Inflammatory macrophage treated with lipopolysaccharide for 4 hours (primary cell): ENCODE measurements at places on chromosomes 16 and 17.

GRCh38 chr17:17033466-17033865, 8.8 kb upstream of the MPRIP start:
- DNase-seq = no peak

- no peak for DNase-seq
These were observed 52.8 kb upstream of the MYH10 start for GRCh38 chr17:8683355-8683754.

- DNase-seq = no peak
These were observed 36.9 kb downstream of the SNX20 start for GRCh38 chr16:50644245-50644644.

DNA sequence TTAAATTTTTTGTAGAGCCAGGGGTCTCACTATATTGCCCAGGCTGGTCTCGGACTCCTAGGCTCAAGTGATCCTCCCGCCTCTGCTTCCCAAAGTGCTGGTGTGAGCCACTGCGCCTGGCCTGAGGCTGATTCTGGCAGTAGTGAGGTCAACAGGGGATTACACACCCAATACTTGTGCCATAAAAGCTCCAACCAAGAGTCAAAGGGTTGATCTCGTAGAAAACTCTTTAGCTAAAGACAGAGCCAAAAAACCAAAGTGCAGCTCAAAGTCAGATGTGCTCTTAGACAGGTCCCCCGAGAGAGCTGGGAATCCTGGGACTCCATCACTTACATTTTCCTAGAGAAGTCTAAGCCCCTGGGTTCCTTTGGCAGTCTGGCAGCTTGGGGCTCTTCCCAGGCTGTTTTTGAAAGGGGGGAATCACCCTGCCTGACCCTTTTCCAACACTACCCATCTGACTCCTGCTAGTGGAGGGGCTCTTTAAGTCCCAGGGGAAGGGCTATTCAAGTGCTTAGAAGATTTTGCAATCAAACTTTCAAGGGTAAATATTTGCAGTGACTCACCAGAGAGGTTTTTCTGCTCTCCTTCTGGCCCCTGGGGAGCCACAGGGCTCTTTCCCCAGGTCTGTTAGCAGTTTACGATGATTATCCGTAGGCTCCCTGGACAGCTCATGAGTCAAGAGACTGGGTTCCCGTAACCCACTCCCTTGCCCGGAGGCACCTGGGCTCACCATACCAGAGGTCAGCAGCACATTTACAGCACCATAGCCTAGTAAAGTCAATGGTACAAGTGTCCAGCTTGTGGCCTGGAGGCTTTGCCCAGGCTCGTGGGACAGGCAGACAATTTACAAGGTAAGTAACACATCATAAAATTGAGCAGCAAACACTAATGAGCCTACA, 408.7 kb downstream of the SLC39A11 start:
- DNase-seq = no peak

GRCh38 chr16:48353565-48354163, 31.5 kb downstream of the SIAH1 start:
- peak; percentile 75 for DNase-seq

GRCh38 chr16:53870831-53871230, 166.9 kb downstream of the FTO start:
- no peak for DNase-seq

- DNase-seq = no peak
These were observed 312.7 kb upstream of the KCNJ16 start for GRCh38 chr17:69762359-69762758.

- no peak for DNase-seq
These were observed 2.2 kb upstream of the ZNF23 start for GRCh38 chr16:71464231-71464630.

- DNase-seq = peak; percentile 67
These were observed 166.3 kb downstream of the MSI2 start for GRCh38 chr17:57422574-57423164.

DNA sequence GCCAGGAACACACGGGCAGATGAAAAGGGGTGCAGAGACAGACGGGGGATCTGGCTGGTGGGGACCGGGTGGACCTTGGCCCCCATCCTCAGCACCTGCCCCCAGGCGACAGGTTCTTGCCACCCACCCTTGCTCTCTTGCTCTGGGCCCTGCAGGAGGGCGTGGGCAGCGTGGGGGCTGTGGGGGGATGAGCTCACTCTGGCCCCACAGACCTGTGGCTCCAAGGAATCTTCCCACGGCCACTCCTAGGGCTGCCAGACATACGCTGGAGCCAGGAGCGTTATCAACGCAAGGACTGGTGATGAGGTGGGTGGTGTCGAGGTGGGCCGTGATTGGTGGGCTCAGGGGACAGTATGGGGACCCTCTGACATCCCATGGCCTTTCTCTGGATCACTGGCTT, 6.3 kb downstream of the CTRB1 start:
- DNase-seq = no peak

DNA sequence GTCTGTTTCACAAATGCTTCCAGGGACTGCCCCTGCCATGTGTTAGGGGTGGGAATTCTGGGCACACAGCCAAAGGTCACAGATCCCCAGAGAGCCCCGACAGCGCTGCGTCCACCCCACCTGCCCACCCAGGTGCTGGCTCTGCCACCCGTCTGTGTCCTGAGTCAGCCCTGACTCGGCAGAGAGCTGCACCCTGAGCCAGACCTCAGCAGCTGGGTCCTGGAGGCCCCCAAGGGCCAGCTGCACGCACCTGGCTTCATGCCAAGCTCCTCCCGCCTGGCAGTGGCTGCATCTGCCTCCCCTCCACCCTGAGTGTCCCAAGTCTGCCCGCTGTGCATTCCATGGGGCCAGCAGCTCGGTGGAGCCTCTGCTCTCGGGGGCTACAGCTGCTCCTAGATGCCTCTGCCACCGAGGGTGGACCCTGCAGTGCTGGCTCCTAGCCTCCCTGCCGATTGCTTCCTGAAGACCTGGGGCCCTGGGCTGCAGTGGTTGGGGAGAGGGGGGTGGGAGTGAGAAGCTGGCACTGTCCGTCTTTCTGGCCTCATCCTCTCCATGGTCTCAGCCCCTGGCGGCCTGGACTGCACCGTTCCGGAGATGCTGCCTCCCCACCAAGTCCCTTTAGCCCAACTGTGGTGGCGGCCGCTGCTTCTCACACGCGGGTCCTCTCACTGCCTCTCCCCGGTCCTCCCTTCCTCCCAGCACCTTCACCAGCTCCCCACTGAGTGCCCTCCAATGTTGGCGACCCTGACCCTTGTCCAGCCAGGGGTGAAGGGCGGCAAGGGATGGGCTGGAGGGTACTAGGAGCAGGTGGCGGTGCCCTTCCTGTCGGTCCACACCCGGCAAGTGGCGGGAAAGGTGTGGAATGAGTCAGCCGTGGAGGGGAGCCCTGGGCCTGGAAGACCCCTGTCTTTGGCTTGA, 3.0 kb downstream of the SECTM1 start:
- no peak for DNase-seq

DNA sequence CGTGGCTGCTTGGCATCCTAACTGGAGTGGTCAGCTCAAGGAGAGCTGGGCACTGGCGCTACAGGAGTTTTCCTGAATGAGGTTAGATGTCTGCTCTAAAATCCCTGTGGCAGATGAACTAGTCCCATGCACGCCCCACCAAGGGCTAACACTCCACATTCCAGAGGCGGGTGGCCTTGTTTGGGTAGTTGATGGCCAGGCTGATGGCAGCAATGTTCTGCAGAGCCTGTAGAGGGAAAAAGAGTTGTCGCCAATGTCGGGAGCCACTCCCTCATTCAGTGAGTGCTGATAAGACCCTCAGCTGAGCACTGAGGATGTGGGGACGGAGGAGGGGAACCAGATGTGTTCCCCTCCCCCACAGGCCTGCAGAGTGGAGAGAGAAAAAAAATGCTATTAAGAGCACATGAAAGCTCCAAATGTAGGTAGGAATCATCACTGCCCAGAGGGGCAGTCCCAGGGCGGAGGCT, 42.5 kb upstream of the ATP2A3 start:
- no peak for DNase-seq

- DNase-seq = no peak
These were observed 28.4 kb downstream of the CDH13 start for GRCh38 chr16:82655072-82655714.

- peak; percentile 66 for DNase-seq
These were observed 1.3 kb downstream of the PRPSAP2 start for GRCh38 chr17:18859256-18859655.

DNA sequence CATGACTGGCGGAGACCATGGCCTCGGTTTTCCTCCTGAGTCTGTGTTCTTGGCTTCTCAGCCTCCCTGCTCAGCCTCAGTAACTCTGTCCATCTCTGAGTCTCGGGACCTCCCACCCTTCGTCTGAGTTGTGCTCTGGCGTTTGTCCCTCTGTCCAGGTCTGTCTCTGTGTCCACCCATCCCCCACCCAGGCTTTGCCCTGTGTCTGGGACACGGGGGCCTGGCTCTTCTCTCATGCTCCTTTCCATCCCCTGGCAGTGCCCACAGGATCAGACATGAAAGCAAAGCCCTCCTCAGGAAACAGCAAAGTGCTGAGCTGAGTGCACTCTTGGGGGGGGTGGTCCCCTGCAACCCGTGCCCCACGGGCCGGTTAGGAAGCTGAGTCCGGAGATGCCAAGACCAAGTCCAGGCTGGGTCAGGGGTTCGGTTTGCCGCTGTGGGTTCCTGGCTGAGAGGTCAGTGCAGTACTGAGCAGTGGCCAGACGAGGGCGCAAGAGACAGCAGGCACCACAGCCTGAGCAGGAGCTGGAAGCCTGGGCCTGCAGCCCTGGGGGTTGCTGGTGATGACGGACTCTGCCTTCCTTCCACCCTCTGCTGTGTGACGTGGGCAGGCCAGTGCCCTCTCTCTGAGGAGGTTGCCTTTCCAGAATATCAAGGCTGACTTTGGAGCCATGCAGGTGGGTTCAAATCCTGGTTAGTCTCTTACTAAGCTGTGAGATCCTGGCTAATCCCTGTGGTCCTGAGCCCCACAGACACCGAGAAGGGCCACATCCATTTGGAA, 2.5 kb downstream of the P2RX1 start:
- DNase-seq = peak; percentile 86

DNA sequence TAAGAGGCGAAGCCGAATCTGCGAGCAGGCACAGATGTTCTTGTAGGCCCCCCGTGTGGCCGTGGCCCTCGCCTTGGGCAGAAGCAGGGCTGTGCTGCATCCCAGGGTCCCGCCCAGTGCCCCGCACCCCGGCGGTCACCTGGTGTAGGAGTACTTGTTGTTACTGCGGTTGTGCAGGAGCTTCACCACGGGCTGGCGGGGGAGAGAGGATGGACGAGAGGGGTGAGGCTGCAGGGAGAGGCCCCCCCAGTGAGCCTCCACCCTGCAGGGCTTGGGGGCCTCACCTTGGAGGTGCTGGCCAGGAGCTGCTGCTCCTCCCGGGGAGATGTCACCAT, 11.4 kb downstream of the ASPHD1 start:
- no peak for DNase-seq

GRCh38 chr16:23924128-23924527, 88.3 kb downstream of the PRKCB start:
- DNase-seq = peak; percentile 75

GRCh38 chr17:32798938-32799337, 78.0 kb downstream of the MYO1D start:
- no peak for DNase-seq

- no peak for DNase-seq
These were observed 7.6 kb downstream of the SNRNP25 start for GRCh38 chr16:60929-61878.

DNA sequence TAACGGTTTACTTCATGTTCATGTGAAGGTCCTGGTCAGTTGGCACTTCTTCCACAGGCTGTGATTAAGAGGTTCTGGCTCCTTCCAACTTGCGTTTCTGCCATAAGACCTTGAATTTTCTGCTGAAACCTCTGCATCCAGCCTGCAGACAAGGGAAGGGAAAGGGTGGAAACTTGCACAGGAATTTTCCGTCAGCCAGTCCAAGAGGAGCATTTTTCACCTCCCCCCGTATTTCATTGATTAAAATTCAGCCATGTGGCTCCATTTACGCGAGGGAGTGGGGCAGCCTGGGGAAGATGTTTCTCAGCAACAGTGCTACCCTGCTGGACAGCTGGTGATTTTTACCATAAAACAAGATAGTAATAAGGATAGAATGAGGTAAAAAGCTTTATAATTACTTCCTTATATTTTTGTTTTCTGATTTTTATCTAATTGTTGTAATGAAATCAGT, 101.5 kb upstream of the SMIM36 start:
- DNase-seq = no peak

DNA sequence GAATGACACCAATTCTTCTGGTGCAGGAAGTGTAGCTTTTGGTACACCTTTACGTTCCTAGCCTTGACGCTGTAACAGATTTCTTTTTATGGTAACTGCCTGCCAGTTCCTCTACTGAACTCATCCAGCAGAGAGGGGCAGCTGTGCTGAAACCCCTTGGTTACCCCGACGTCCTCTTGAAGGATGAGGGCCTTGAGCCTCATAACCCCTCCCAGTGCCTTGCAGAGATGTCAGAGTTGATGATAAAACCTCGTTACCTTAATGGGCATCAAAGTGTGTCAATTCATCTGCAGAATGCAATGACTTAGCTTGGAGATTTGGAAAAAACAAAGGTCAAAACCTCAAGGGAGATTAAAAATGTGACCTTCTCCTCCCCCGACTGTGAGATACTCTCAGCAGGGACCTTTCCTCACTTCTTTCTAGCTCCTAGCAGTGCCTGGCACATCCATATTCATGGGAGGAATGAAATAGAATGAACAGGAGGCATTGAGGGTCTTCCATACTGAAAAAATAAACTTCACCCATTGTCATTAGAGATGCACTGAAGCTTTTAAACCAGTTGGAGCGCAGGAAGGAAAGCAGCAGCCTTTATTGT, 69.2 kb downstream of the SDR42E1 start:
- no peak for DNase-seq

DNA sequence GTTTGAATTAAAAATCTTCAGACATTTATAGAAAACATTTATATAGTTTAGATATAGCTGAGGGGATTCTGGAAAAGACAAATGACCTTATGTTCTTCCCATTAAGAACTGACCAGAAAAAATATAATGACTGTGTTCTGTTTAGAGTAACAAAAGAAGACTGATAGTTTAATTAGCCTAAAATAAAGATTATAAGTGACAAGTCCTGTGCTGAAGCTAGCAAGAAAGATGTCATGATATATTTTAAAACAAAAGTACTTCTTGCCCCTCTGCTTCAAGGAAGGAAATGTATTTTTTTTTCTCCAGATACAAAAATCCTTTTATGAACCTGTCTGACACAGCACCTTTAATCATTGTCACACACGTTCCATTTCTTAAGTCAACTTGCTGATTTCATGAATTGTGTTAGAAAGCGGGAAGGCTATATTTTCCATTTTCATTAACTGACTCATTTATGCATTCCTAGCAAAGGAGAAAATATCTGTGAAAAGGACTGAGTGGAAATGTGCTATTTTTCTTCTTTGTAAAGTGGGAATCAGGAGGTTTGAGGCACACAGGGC, 690.7 kb upstream of the GOT2 start:
- DNase-seq = no peak

GRCh38 chr17:1473170-1473569, 17.1 kb upstream of the CRK start:
- peak; percentile 28 for DNase-seq
